ENCODE measurements at places on chromosomes 5 and 9. TPM values are rescaled to one million over a fixed set of nuclear protein-coding genes. Genes with fewer than 3 reads are reported as not detected.

Gene MARCOL
- not detected for total RNA-seq

Gene CMYA5
- 0.82 TPM for total RNA-seq

Gene PCDHA1
- 8.6 TPM for total RNA-seq

Gene PRLR
- total RNA-seq: 1.2 TPM

- no peak for DNase-seq
These were observed 23.0 kb downstream of the TMOD1 start for GRCh38 chr9:97524424-97524823.

DNA sequence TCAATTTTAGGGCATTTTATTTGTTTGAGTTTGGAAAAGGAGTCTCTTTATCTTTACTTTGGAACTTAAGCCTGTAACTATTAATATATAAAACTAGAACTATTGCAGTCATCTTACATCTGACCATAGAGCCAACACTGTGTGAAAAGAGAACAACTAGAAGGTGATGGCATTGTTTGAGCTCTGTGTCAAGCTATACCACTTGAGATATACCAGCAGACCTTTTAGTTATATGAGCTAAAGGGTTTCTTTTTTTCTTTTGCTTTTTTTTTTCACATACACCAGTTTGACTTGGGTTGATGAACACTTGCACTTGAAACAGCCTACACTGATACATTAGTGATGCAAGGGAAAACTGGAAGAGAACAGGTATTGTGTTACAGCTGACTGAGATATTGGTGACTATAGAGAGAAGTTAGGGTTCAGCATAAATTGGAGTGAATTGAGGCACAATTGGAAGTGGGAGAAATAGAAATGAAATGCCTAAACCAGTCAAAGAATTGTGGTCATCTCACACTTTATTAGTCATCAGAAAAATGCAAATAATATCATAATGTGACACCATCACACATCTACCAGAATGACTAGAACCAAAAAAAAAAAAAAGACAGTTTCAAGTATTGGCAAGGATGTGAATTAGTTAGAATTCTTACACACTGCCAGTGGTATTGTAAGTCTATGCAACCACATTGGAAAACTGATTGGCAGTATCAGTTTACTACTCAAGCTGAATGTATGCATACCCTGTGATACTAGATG lies 60.9 kb downstream of the ADRB2 start:
- no peak for DNase-seq

GRCh38 chr5:55363856-55364255 lies 56.1 kb downstream of the MTREX start:
- no peak for DNase-seq

GRCh38 chr9:123434619-123435240 lies 78.7 kb downstream of the CRB2 start:
- DNase-seq: no peak

- no peak for DNase-seq
These were observed 149.2 kb upstream of the KLF9 start for GRCh38 chr9:70563431-70564204.

DNA sequence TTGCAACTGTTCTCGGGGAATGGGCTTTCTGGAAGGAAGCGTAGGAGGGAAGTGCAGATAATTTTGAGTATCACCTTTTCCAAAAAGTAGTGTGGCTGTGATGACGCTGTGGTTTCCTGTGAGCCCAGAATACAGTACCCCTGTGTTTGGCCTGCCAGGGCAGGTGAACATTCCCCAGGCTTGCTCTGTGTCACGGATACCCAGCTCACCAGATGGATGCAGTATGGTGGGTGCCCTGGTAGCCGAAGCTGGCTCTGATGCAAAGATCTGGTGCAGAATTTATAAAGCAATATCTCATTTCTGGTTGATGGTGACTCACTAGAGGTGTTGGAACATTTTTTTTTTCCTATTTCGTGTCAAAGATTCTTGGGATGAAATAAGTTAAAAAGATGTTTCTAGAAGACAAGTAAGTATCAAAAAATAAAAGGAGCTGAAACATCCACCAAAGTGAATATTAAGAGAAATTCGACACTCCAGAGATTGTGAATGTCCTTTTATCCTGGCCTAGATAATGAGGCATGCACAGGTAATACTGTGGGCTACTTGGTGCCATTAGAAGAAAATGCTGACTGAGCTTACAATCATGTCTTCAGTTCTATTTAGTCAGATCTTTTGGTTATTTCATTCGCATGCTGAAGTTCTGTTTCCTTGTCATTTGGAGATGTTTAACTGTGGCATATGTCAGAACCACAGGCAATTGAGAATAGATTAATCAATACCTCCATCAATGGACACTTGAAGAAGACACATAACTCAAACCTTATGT lies 200.1 kb downstream of the GADD45G start:
- no peak for DNase-seq

DNA sequence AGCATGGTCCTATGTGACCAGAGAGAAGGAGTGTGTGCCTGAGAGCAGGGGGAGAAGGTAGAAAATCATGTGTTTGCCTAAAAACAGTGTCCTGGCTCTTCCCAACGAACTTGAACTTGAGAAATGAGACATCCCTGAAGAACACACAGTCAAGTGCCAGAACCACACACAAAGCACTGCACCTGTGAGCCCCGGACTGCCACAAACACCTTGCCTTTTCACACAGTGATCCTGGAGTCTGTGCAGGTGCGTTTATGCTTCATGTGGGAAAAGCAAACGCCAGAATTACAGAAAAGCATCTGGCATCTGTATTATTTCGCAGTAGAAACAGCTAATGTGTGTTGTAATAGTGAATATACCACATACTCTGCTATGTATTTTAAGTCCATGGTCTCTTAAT lies 9.3 kb downstream of the CTNND2 start:
- no peak for DNase-seq

- no peak for DNase-seq
These were observed 194.8 kb downstream of the SYK start for GRCh38 chr9:90996154-90997065.
